ENCODE measurements at places on chromosomes 16 and 17.

GRCh38 chr17:82950525-82951102 lies 110.8 kb upstream of the ZNF750 start:
- DNase-seq, result no peak

DNA sequence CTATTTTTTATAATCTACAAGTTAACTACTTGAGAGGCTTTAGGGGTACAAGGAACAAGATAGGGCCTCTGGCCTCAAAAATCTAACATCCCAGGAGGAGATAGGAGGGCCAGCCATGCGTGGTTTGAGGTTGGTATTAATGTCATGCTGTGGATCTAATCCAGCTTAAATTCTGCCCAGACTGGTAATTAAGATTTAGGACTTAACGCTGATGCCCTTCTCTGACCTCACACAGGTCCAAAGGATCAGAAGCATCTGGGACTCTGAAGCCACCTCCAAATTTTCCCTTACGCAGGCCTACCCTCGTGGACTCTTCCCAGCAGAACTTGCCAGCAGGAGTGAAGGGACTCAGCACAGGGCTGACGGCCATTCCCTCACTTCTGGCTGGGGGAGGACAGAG lies 15.1 kb downstream of the SLC6A4 start:
- DNase-seq, result no peak

DNA sequence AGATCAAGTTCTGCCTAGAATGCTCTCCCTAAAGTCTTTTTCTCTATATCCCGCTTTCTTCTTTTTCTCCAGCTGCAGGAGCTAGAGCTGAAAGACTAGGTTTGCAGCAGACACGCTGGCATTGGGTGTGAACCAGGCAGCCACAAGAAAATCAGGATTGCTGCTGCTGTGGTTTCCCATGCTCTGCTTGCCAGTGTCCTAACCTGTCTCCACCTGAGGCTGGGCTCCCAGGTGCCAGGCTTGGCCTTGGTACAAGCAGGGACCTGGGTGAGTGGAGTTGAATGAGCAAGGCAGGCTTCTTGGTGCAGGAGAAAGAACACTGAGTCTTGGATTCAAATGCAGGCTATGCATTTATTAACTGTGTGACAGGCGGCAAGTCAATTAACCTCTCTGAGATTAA lies 440.3 kb upstream of the MAF start:
- no peak for DNase-seq

GRCh38 chr17:72471296-72471695 lies 350.5 kb downstream of the SOX9 start:
- DNase-seq, result no peak

All from glomerular endothelial cell (primary cell).